ENCODE measurements at places on chromosomes 16 and 17.

- DNase-seq, result no peak
Measured at GRCh38 chr16:11557801-11558200, 28.9 kb downstream of the LITAF start.

DNA sequence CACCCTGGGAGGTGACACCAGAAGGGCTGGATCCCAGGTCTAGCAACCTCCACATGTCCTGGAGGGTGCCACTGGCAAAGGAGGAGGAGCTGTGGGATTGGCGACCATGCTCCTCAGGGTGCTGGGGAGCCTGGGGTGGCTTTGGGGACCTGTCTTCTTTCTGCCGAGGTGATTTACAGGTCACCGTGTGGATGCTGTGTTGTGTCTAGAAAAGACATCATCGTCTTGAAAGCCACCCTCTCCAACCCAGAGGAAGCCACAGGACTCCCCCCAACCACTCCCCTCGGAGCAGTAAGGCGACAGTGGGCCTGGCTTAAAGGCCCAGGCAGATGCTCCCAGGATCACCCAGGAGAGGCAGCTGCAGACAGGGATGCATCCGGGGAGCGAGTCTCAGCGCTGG, 29.7 kb upstream of the FASN start:
- no peak for DNase-seq

DNA sequence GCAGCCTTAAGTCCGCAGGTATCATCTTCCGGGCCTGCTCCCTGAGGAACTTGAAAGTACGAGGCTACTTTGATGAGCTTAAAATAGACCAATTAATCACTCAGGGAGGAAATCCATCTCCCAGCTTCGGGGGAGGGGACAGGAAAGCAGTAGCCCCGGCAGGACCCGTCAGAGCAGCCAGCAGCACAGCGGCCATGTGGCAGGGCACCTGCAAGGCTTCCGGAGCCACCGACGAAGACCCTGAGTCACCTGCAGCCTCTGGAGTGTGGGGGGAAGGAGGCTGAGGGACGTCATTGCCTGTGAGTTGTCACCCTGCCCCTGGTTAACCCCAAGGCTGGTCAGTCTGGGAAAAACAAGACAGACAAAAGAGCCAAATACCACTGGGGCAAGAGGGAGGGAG, 4.4 kb upstream of the CYB561 start:
- DNase-seq, result no peak

- no peak for DNase-seq
Measured at GRCh38 chr16:65751622-65752521, 614.6 kb upstream of the CDH5 start.

DNA sequence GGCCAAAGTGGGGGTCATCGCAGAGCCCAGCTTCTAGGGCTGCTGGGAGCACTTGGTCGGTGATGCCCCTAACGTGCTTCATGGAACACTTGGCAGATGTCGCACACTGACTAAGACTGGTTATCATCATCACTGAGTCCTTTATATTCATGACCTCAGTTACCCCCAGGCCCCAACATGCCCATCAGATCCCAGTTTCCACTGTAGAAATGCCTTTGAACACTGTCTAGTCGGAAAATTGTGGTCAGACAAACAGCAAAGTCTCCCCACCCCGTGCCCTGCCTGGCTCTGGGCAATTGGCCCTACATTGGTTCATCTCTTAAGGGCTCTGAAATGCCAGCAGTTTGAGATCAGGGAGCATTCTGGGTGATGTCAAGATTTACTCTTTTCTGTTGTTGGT, 51.3 kb downstream of the NKD1 start:
- no peak for DNase-seq

DNA sequence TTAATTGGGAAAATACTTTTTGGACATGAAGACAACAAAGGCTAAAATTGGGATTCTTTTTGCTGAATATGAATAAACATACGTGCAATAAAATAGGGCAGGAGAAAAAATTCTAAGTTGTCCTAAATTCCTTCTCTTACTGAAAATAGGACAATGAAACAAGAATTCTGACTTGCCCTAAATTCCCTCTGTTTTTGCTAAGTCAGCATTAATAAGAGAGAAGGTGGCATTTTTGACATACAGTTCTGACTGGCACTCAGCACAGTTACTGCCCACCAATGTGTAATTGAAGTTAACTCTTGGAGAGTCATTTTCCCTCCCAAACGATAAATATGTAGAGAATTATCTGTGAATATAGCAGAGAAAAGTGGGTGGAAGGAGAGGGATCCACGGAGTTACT, 1021.1 kb upstream of the CDH8 start:
- no peak for DNase-seq

All from natural killer cell treated with Interleukin-12 subunit alpha and Interleukin-12 subunit beta and Interleukin-15 and Interleukin-18, amount 100 ng/mL, for 72 hours (primary cell).